Progenitor cell of endocrine pancreas (in vitro differentiated cells): ENCODE measurements at places on chromosomes 16 and 17.

DNA sequence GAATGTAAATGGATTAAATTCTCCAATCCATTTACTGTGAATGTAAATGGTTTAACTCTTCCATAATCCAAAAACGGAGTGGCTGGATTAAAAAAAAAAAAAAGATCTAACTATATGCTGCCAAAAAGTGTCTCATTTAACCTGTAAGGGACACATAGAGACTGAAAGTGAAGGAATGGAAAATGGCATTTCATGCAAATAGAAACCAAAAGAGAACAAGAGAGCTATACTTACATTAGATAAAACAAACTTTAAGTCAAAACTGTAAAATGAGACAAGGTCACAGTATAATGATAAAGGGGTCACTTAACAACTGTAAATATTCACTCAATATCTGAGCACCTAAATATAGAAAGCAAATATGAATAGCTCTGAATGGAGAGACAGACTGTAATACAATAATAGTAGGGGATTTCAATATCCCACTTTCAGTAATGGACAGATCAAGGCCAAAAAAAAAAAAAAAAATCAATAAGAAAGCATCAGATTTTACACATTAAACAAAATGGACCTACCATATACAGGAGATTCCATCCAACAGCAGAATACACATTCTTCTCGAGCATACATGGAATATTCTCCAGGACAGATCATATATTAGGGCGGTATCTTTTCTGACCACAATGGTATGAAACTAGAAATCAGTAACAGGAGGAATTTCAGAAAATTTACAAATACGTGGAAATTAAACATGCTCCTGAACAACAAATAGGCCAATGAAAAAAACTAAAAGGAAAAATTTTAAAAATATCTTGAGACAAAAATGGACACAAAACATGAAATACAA lies 36.4 kb downstream of the CDR2 start:
- no peak for DNase-seq

DNA sequence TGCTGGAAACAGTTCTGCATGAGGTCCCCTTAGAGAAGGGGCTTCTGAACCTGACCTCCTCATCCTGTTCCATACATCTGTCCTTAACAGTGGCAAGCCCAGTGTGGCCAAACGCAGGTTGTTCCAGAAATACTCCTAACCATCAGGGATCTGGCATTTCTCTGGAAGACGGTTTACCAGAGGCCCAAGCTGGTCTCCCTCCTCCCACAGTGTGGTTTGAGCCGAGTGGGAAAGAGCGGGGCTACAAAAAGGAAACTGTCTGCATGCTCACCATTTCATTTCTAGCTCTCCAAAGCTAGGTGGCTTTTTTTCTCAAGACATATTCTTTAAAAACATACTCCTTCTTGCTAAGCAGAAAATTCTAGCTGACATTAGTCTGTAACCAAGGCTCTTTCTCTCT lies 6.0 kb downstream of the MXRA7 start:
- DNase-seq = no peak

DNA sequence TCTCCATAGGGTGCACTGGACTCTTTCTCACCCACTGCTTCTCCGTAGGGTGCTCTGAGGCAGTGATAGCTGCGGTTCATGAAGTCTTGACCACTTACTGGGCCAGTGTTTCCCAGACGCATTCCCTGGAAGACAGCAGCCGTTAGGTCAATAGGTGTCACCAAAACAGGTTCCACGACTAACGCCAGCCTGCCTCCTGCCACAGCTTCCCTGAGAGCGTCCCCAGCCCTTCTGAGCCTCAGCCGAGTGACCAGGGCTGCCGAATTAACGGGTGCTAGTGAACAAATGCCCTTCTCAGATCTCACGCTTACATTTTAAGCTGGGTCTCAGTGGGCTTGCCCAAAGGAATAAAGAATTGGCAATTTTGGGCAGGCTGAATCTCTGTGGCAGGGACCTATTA lies 188.7 kb upstream of the TNRC6C start:
- DNase-seq = no peak

GRCh38 chr17:40490289-40490853 lies 11.1 kb downstream of the TNS4 start:
- no peak for DNase-seq

DNA sequence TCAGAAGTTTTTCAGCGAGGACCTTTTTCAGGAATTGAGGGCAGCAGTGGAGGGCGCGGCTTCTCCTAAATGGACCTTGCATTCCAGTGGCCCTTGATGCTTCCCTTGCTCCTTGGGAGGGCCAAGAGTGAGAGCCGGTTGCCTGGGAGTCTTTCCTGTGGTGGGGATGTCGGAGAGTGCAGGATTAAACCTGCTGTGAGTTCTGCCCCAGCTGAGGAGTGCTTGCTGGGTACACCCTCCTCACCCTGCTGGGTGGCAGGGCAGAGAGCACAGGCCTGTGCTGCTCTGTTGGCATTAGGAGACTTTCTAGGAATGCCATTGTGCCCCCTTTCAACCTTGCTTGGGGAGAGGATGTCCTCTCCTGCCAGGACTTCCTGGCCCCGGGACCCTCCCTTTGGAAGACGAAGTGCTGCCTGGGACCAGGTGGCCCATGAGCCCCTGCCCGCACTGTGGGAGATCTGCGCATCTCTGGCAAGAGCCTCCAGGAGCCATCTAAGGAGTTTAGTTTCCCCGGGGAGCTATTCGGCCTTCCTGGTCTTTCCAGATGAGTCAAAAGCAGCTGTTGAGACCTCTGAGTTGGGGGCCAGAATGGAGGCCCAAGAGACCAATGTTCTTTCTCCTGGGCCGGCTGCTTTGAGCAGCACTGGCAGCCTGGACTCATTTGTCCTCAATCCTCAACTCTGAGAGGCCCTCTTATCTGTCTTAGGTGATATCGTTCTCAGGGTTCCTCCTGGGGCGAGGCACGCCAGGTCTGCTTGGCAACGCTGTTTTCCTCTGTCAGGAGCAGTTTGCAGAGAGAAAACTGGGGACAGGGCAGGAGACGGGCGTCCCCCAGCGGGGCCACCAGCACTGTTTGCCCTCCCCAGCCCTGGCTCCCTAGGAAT lies 5.6 kb downstream of the LLGL2 start:
- DNase-seq = no peak

- DNase-seq = no peak
These were observed 4.0 kb downstream of the UNC13D start for GRCh38 chr17:75839942-75840798.

DNA sequence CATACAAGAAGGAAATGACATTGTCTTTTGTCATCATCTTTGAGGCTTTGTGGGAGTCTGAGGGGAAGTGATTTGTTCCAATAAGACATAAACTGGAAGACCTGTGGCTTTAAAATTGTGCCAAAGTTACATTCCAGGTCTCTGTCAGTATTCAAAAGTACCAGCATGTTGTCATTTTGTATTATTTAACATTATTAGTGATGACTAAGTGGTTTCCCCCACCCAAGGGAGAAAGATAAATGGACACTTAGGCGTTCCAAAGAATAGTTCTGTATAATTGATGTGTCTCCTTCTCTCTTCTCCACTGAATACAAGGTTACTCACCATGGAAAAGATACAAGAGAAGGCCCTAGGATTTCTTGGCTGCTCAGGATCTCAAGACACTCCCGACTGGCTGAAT lies 3.8 kb downstream of the CFAP97D1 start:
- no peak for DNase-seq
